ENCODE measurements at places on chromosomes 12 and 14.

- no peak for DNase-seq
Observed at GRCh38 chr12:66885115-66885875, 206.4 kb upstream of the GRIP1 start.

DNA sequence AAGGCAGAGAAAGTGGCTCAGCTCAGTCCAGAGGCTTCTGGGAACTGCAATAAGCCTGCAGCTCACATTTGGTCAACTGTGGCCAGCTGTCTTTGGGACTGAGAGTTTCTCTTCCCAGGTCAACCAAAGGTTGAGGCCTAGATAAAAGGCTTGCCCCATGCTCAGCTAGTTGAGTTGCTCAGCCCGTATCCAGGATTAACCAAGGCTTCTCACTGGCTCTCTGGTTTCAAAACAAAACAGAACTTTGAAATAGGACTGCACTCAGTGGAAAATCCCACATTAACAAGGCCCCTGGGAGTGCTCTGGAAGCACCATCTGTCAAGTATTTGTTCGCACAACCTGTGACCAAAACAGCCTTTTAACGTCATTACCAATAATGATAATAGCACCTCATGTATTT lies 40.3 kb upstream of the NUAK1 start:
- peak; percentile 11 for DNase-seq

GRCh38 chr14:61471297-61472005 lies 150.1 kb downstream of the PRKCH start:
- DNase-seq, result no peak

- DNase-seq, result no peak
Observed at GRCh38 chr12:45124485-45125155, 73.7 kb upstream of the DBX2 start.

DNA sequence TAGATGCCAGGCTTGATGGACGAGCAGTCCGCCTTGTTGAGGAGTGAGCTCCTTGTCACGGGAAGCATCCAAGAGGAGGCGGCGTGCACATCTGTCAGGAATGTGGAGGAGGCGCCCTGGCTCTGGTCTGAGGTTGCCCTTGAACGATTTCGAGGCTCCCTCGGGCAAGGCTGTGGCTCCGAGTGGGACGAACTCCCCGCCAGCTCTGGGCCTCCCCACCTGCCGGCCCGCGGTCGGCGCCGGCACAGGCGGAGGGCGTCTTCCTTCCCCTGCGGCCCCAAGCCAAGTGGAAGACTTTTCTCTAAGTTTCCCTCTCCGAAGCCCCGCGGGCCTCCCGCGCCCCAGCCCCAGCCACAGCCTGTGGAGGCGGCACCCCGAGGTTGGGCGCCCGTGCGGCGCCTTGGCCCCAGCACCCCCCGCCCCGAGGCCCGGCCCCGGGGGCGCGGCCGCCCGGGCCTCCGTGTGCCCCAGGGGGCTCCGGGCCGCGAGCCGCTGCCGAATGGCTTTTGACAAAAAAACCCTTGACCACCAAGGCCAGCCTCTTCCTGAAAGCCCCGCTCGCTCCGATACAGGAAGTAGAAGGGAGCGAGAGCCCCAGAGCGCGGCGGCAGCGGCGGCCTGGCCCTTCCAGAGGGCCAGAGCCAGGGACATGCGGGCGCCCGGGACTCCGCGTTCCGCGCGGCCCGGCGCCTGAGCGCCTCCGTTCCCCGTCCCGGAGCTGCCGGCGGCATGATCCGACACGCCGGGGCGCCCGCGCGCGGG lies at the start of gene RIN3:
Gene RIN3 (plus strand): TSS at position 578 of the 762 bp plus-strand sequence. CDS start 152 bp downstream, at position 730.
- DNase-seq, result peak; percentile 31

DNA sequence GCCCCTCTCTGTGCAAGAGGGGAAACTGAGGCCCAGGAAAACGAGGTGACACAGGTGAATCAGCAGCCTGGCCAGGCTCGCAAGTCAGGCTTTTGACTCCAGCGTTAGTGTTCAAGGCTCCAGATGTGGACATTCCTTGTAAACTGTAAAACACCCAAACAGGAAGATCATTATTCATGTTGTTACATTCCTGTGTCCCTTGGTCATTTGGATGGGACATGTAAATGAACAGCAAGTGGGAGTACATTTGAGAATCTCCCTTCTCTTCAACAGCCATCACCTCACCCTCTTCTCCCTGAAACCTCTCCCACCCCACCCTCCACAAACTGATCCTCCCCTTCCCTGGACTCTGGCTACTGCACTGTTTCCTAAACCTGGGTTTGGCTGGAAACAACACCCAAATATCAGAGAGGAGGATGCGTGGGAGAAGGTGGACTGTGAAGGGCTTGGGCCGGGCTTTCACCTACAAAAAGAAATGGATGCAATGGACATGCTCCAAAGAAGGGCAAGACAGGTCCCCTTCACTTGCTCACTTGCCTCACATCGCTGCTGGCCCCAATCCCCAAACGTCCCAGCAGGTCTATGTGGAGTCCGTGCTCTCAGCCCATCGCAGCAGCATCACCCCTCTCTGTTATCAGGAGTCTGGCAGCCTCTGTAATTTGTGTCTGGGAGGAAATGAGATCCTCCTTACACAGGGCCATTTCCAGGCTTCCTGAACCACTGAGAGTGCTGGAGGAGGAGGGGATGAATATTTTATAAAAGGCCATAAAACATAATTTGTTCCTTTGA lies 76.7 kb downstream of the GALNT8 start:
- no peak for DNase-seq

- no peak for DNase-seq
Observed at GRCh38 chr14:47959740-47960139, 284.3 kb upstream of the MDGA2 start.

GRCh38 chr12:78441737-78442453 lies 422.7 kb upstream of the SYT1 start:
- DNase-seq, result no peak

DNA sequence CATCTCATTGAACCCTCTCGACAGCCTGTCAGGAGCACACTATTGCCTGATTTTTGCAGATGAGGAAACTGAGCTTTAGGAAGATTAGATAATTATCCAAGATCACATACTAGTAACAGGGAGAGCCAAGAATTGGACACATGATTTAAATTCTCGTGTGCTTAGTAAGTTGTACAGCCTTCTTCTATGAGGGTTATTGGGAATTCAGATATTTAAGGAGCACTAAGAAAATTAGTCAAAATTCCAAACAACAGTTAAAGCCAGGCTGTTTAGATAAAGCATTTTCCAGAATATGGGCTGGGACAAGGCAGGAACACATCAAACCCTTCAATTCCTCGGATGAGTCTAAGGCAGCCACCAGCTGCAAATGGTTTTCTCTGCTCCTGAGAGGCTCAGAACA lies 148.8 kb downstream of the TMEM30B start:
- DNase-seq, result no peak

- peak; percentile 64 for DNase-seq
Observed at GRCh38 chr12:130526813-130527212, 189.1 kb downstream of the PIWIL1 start.

- no peak for DNase-seq
Observed at GRCh38 chr14:51821822-51822221, 38.6 kb upstream of the GNG2 start.

GRCh38 chr12:29309320-29309902 lies 71.6 kb downstream of the ERGIC2 start:
- DNase-seq, result no peak

- no peak for DNase-seq
Observed at GRCh38 chr12:46024099-46024498, 33.7 kb upstream of the SCAF11 start.

- DNase-seq, result no peak
Observed at GRCh38 chr12:106999446-106999845, 12.5 kb upstream of the MTERF2 start.

- no peak for DNase-seq
Observed at GRCh38 chr12:113896194-113896593, 69.9 kb downstream of the RBM19 start.

- no peak for DNase-seq
Observed at GRCh38 chr14:35189422-35189821, 67.1 kb downstream of the PRORP start.

- DNase-seq, result no peak
Observed at GRCh38 chr14:54085232-54085761, 128.7 kb upstream of the BMP4 start.

- no peak for DNase-seq
Observed at GRCh38 chr12:2149091-2149490, 96.3 kb downstream of the CACNA1C start.

DNA sequence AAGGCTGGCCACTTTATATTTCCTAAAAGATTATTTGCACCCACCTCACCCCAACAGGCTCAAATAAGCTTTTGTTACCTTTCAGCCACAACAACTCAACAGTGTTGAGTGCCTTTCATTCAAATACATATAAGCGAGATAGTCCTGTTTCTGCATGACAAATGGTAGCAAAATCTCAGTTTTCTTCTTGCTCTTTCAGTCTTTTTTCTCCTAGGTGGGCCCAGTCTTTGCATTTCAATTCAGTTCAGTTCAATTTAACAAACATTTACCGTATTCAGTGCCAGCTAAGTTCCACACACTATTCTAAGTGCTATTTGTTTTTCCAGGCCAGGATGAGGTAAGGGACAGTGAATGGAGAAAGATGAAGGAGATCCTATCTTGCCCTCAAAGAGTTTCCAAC lies 25.9 kb upstream of the BMP4 start:
- DNase-seq, result no peak

DNA sequence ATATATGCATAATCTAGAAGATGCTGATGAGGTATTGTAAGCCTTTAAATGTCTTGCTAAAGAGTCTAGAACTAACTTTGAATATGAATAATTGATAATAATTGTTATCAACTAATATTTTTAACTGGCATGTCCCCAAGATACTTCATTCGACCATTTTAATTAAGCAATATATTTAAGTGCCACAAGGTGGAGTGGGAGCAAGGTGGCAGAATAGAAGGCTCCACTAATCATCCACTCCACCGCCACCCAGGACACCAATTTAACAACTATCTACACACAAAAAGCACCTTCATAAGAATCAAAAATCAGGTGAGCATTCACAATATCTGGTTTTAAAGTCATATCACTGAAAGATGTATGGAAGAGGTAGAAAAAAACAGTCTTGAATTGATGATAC lies 409.6 kb downstream of the SEC23A start:
- DNase-seq, result no peak

GRCh38 chr12:114770323-114770722 lies 86.3 kb upstream of the TBX3 start:
- DNase-seq, result no peak

GRCh38 chr12:132766380-132767085 lies 4.9 kb upstream of the ANKLE2 start:
- DNase-seq, result no peak

DNA sequence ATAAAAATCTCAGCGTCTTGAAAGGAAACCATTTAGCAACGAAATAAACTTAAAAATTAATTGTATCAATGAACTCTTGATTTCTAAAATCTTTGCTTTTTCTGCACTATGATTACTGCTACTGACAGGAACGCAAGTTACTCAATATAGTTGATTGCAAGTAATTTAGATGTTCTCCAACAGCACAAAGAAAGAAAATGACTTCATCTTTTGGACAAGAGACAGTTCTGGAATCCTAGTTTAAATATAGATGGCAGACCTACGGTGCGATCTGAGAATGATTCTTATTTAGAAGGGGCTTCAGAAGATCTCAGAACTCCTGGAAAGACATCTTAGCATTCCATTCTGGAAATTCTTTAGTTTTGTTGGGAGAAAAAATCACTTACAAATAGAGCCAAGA lies 1.4 kb upstream of the SUDS3 start:
- DNase-seq, result no peak

GRCh38 chr14:75752086-75752485 lies 91.0 kb downstream of the TTLL5 start:
- DNase-seq, result no peak

DNA sequence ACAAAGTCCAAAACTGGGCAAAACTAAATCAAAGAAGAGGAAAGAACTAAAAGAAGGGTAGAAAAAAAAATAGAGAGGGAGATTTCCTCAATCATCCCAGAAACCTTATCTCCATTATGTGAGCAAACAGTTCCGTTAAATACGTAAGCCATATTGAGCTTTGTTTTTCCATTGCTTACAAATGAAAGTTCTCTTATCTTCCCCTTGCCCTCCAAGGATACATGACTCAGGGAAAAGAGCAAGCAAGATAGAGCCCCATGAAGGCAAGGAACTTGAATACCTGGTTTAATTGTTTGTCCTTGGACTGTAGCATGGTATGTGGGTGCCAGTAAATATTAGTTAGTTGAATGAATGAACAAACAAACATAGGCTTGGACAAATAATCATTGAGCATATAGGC lies 126.8 kb upstream of the USP15 start:
- DNase-seq, result no peak

GRCh38 chr12:96776908-96777307 lies 130.1 kb upstream of the NEDD1 start:
- no peak for DNase-seq

GRCh38 chr14:20350282-20350681 lies 6.8 kb downstream of the PARP2 start:
- no peak for DNase-seq

DNA sequence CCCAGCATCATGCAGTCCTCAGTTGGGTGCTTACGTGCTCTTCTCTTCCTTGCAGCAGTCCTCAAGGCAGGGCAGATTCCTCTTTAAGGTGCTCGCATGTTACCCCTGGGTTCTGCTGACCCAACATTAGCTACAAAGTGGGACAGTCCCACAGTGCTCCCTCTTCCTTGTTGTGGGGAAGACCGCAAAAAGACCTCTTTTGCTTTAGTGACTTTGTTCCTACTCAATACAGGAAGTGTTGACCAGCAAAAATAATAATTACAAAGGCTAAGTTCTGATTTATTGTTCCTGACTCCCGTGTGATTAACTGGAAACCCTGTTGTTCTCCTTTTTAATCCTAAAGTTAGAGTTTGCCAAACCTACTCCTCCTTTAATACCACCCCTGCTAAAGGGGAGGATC lies 13.7 kb downstream of the PIGH start:
- no peak for DNase-seq

- DNase-seq, result no peak
Observed at GRCh38 chr12:78457938-78458337, 406.6 kb upstream of the SYT1 start.
